ENCODE measurements at places on chromosomes 2 and 18.

DNA sequence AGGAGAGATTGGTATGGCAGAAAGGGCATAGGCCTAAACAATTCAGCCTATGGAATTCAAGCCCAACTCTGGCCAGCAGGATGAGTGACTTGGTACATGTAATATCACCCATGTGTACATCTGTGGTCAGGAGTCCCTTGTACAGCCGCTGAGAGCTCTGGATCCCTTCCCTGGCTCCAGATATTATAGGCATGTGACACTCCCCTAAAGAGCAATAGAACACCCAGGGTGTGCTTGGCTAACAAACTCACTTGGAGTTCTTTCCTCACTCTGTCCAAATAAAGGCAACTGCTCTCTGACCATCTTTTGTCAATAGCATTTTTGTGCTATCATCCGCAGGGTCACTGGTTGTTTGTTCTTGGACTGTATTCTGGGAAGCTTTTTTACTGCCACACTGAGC lies 197.4 kb upstream of the NCKAP5 start:
- DNase-seq: no peak

GRCh38 chr2:139721411-139721995 lies 941.3 kb upstream of the NXPH2 start:
- no peak for DNase-seq

GRCh38 chr2:42781181-42781580 lies 11.2 kb downstream of the HAAO start:
- no peak for DNase-seq

DNA sequence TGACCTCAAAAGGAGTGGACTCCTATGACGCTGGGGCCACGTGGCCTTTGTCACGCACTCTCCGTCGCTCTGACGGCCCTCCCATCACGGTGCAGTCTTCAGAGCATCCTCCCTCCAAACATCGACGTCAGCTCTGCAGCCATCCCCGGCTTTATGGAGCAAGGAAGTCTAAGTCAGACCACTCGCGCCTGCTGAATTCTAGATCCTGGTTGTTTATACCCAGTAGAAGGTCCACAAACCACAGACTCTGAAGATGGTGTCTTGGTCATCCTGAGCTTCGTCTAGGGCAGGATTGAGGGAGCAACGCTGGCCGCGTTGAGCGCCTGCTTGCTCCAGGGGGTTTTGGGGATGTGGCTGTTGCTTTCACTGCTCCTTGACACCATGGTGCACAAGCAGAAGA lies 228.0 kb upstream of the SALL3 start:
- DNase-seq: no peak

- DNase-seq: no peak
Observed at GRCh38 chr18:74715865-74716712, 118.4 kb downstream of the ZNF407 start.

GRCh38 chr2:169573974-169574299 lies 272 bp upstream of the FASTKD1 start:
- DNase-seq: no peak

GRCh38 chr18:11947214-11948191 lies 33.8 kb upstream of the IMPA2 start:
- DNase-seq: peak; percentile 33

DNA sequence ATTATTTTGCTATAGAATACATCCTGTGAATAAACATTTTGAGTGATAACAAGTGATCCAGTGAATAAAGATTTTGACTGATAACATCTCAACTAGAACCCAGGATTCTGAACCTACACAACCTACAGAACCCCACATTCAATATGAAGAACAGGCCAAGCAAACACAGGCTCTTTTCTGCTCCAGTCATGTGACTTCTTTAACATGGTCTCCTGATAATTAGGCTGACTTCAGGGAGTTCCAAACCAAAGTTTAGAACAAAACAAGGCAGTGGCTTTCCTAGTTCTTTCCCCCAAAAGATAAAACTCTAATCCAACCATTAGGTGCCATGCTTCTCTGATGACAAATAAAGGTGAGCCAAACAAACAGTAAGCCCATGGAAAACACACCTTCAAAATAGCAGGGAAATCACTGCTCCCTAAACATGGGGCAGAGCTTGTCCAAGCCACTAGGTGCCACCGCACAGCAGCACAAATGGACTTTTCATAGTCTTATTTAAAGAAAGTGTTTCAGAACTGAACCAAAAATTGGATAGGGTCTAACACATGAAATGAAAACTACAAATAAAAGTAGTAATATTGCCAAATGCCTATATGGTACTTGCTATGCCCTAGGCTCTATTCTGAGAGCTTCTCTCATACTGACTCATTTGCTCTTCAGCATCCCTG lies 95.3 kb downstream of the EVA1A start:
- DNase-seq: no peak

DNA sequence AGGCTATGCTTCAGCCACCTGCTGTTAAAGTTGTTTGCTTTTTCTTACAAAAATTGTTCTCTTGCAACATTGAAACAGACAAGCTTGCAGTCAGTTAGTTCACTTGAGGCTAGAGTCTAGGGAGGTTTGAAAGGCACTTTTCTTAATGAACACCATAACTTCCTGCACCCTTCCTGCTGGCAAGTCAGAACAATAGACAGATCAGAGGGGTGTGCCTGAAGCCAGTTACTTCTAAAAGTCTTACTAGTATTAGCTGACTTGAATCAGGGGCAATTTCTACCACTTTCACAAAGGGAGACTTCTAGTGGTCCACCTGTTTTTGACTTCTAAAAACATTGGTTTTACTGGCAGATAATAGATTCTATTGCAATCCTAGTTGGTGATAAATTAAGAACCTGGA lies 367.4 kb upstream of the CDH20 start:
- no peak for DNase-seq

DNA sequence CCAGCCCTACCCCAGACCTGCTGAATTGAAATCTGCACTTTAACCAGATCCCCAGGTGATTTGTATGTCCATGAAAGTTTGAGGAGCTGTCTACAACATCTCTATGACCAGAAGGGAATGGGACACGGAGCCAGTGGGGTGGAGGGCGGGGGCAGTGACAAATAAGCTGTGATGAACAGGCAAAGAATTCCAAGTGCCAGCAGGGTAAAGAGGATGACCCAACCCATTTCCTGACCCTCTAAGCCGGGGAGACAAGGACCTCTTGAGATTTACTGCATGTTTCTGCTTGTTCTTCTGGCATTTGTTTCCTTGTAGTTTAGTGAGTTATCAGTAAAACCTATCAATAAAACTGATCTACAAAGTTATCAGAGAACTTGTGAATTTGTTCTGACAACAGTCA lies 8.7 kb downstream of the TET3 start:
- no peak for DNase-seq

GRCh38 chr2:169796441-169796840 lies 2.2 kb upstream of the SSB start:
- DNase-seq: no peak

DNA sequence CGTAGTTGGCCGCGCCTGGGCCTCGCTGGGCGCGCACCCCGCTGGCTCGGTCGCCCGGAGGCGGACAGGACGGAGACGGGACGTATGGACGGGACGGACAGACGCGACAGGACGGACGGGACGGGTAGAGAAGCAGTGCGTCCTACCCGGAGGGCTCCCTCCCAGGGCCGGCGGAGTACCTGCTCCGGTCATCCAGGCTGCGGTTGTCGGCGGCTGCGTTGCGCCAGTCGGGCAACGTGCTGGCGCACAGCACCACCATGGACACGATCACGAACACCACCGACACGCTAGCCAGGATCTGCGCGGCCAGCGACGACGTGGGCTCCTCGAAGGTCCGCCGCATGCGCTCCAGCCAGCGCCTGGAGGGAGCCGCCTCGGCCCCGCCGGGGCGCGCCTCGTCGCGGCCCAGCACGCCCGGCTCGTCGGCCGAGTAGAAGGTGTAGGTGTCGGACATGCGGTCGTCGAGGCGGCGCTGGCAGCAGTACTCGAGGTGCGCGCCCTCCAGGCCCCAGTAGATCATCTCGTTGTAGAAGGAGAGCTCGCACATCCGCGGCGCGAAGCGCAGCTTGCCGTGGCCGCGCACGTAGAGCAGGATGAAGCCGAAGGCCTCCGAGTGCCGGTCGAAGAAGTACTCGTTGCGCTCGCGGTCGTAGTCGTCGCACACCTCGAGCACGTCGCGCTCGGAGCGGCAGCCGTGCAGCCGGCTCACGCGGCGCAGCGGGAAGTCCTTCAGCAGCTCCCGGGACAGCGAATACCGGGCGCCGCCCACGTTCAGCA lies 903 bp downstream of the KCNG3 start:
- peak; percentile 9 for DNase-seq

- DNase-seq: no peak
Observed at GRCh38 chr18:22523481-22523880, 105.8 kb upstream of the CTAGE1 start.

DNA sequence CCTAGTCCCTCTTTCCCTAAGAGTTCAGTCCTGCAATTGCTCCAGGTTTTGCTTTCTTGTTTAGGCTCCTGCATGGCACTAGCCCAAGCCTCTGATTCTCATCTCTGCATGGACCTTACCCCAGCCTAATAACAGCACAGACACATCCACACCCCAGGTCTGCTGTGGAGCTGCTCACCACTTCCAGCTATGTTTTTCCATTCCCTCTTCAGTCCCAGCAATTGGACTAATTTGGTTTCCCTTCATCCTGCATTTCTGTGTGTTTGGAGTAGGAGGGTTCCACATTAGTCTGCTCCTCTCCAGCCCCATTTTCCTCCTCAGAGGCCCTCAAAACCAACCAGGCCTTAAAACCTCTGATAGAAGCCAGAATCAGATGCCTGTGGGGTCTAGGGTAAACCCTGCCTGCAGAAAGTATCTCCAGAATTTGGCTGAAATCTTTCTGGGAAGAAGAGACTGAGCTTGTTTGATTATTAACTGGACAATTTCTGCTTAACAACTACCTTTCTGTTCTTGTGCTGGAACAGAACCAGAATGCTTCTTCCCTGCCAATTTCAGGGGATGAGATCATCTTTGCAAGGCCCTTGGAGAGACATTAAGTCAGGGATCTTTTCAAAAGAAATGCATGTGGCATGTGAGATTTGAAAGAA lies 95.9 kb downstream of the GFPT1 start:
- DNase-seq: no peak

DNA sequence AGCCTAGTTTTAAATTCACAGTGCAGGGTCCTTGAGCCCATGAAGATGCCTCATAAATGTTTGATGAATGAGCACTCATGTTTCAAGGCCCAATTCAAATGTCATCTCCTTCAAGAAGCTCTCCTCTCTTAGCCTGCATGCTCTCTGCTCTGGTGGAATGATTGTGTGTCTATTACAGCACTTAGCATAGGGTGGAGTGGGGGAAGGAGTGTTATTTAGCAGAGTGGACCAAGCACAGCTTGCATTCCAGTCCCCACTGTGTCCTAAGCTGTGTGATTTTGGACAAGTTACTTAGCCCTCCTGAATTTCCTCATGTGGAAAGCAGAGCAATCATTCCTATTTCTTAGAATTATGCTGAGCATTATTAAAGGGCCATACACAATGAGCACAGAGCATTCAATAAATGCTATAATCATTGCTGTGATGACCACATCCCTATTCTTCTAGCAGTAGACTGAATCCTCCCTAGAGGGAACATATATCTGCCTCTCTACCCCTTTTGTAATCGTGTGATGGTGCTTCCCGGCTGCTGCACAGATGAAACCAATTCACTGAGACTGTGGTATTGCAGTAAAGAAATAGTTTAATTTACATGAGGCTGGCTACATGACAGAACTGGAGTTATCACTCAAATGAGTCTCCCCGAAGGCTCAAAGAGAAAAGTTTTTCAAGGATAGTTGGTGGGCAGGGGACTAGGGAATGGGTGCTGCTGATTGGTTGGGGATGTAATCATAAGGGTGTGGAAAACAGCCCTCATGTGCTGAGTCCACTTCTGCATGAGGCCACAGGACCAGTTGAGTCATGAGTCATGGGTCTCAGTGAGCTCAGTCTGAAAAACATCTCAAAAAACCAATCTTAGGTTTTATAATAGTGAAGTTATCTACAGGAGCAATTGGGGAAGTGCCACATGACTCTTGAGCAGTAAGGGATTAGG lies 173.4 kb upstream of the NDUFV2 start:
- no peak for DNase-seq
